Renal cortical epithelial cell (primary cell): ENCODE measurements at places on chromosomes 7 and 10.

DNA sequence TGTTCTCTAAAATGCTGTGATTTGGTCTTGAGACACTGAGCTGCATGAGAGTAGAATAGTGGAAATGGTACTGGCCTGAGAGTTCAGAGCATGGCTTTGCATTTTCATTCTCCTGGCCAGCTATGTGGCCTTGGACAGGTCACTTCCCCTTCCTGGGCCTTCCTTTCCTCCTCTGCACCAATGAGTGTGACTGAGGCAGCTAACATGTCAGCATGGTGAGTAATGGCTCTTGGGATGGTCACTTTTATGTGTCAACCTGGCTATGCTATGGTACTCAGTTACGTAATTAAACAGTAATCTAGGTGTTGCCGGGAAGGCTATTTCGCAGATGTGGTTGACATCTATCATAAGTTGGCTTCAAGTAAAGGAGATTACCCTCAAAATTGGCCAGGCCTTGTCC, 109.3 kb downstream of the RTKN2 start:
- no peak for DNase-seq

GRCh38 chr7:70734411-70734810, 397.5 kb upstream of the GALNT17 start:
- DNase-seq = no peak

DNA sequence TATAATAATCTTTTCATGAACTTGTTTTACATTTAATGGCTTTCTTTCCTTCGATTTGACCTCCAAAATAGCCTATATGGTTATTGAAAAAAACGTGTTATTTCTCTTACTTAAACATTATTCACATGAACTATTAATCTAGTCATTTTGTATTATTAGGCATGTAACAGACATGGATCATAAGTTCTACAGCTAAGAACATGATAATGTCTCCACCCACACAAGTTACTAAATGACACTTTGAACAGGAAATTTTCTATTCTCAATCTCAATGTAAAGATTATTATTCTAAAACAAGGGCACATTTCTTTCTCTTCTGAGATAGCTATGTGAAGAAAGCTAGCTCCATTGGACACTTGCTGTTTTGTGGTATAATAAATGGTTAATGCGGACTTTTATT, 10.0 kb downstream of the LAMB4 start:
- no peak for DNase-seq

- no peak for DNase-seq
Observed at GRCh38 chr10:70911386-70911785, 23.0 kb upstream of the PCBD1 start.

- peak; percentile 44 for DNase-seq
Observed at GRCh38 chr7:24665564-24666294, 91.5 kb downstream of the GSDME start.

DNA sequence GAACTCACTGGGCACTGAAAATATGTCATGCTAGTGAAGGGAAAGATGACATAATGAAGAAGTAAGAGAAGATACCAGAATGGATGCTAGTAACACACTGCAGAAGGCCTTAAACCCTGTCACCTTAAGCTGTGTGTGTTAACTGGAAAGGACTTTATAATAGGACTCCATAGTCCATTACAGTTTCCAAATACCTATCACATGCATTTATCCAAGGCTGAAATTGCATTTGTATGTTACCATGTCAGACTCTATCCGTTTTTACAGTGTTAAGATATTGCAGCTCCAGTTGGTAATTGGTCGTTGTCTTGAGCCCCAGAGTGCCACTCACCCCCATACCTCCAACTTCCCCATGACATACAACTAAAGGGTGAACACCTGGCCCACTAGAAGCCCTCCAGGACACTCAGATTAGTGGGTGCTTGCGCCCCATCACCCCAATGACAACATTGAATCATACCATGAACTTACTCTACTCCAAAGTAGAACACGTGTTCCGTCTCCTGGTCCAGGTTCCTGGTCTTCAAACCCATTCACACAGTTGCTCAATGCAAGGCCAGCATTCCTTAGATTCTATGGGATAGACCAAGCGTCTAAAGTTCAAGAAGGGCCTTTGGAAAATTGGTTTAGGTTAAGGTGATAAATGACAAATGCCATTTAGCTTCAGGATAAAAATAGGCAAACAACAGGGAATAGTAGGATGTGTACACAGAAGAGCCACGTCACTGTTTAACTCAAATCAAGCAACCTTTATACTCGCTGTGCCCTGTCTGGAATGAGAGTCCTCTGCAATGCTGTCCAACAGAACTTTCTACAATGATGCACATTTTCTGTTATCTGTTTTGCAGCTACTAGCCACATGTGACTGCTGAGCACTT, 2.1 kb upstream of the RAPGEF5 start:
- peak; percentile 16 for DNase-seq

- DNase-seq = no peak
Observed at GRCh38 chr7:5671046-5671445, 110.4 kb downstream of the RNF216 start.

- DNase-seq = peak; percentile 79
Observed at GRCh38 chr10:75612904-75613684, 181.7 kb downstream of the LRMDA start.

DNA sequence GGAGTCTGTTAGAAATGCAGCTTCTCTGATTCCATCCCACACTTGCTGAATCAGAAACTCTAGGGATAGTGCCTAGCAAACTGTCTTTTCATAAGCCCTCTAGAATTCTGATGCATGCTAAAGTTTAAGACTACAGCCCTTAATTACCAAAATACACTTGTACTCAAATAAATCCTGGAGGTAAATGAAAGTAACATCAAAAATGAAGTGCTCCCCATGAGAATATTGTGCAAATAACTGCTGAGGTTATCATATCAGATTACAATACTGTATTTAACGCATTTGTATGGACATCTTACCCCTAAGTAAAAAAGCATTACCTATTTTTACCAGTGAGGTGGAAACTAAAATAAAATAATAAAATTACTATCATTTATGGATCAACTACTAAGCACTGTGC, 104.7 kb downstream of the CHCHD3 start:
- no peak for DNase-seq

DNA sequence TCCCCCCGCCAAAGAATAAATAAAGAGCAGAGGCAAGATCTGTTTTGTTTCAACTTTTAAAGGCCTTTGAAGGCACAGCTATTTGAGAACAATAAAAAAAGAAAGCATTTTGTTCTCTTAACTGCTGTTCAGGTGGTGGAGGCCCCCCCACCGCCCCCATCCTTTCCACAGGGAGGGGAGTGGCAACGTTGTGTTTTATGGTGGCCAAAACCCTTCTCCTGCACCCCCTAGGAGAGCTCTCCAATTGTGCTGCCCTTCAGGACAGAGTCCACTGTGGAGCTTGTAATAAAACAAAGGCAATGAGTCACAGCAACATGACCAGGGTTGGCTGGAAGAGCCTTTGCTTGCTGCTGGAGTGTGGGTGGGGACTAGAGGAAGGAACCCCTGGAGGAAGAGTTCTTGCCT, 987.9 kb downstream of the KCNMA1 start:
- DNase-seq = peak; percentile 65

DNA sequence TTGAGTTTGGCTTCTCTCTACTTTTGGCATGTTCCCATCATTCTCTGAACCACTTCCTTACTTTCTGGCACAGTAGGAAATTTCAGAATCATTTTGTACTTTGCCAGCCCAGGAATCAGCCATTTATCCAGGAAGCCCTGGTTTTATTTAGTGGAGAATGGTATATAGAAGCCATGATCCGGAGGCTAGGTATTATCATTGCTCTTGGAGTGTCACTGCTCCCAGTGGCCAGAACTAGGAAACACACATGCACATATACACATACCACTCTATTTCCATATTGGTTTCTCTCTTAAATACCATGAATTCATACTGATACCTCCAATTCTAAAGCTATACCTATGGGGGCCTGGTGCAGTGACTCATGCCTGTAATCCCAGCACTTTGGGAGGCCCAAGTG, 36.3 kb downstream of the SUFU start:
- peak; percentile 31 for DNase-seq

GRCh38 chr7:6730343-6730633, 23.5 kb upstream of the ZNF12 start:
- DNase-seq = no peak

GRCh38 chr7:123417580-123417979, 116.8 kb downstream of the IQUB start:
- no peak for DNase-seq

DNA sequence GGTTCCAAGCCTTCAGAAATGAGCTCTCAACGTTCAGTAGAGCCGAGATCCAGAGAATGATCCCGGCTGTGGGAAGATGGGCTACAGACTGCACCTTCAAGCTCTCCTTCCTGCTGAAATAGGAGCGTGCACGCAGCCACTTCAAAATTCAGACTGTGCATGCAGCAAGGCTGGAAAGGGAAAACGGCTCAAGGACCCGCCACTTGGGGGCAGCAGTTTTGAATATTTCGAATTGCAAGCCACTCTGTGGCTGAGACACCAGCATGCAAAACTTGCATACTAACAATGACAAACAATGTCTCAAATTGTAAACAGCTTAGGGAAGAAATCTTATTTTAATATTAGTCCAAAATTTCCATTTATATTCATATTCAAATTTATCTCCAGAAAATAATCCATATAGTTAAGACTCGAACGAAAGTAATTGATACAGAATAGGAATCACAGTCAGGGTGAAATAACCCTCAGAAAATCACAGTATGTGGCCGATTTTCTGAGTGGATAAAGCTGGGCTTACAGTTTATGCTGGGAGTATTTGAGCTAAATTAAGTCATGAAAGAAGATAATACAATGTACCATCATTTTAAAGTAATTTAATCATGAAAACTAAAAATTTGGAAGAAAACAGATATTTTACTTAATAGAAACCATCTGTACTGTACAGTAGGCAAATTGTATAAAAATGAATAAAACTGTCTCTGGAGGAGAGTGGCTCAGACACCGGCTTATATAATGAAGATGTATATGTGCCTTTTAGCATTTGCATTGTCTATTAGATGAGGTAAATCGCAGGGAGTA, 137.9 kb upstream of the MKI67 start:
- peak; percentile 45 for DNase-seq

- no peak for DNase-seq
Observed at GRCh38 chr10:93447970-93448369, 34.2 kb downstream of the MYOF start.

- no peak for DNase-seq
Observed at GRCh38 chr7:115088893-115089292, 167.0 kb downstream of the MDFIC start.

GRCh38 chr10:114600057-114600456, 58.0 kb downstream of the ABLIM1 start:
- DNase-seq = no peak

DNA sequence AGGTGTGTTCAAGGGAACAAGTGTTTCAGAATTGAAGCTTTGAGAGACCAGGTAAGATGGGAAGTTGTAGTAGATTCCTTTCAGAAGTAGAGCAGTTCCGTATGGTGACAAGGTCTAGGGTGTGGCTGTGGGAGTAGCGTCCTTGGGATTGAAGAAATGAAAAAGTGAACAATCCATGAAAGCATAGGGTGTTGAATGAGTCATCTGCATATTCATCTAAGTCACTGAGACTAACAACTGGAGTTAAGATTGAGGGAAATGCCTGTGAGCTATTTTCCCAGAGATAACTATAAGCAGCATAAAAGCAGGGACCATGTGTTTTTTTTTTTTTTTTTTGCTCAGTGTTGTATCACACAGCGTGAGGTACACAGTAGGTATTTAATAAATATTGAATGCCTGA, 134.8 kb downstream of the PHTF2 start:
- peak; percentile 40 for DNase-seq

DNA sequence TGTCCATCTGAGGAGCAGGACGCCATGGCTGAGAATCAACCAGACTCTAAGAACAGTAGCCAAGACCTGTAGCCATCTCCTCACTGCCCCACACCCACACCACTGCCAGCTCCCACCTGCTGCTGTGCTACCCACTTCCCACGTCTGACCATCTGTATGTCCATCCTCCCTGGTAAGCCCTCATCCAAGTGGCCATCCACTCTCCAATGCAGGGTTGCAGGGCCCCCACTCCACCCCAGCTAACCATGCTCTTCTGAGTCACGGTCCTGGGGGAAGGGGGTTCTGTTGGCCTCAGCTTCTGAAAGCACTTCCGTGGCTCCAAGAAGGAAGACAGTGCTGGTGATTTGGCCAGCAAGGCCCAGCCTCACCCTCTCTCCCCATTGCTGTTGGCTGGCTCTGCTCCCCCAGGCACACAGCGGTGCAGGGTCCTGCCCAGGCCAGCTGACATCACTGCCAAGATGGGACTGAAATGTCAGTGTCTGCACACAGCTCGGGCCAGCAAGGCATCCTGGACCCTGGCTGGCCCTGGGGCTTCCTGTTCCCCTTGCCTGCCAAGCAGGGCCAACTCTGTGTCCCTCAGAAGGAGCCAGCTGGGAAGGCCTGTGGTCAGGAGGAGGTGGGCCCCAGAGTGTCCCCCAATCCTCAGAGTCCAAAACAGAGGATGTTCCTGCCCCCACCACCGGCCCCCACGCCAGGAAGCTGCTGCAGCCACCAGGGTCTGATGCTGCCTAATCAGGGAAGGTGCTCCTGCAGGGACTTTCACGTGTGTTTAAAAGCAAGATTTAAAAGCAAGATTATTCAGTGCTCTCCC, 17.5 kb downstream of the RASGEF1A start:
- DNase-seq = no peak

DNA sequence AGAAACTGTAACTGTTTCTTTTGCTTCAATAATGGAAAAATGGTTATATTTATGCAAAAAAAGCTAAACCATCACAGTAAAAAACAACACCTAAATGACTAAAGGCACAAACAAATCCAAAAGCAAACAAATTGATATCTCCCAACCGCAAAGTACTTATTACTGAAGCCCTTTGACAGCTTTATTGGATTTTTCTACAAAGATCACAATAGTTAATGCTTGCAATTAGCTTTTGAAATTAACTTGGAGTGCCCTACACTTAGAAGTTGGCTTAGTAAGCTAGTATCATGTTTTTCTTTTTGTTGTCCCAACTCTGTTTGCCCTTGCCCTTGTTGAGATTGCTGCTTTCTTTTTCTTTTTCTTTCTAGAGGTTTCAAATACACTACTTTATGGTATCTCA, 257.5 kb downstream of the INHBA start:
- DNase-seq = no peak

GRCh38 chr7:22582863-22583622, 83.1 kb upstream of the STEAP1B start:
- DNase-seq = peak; percentile 100

- no peak for DNase-seq
Observed at GRCh38 chr10:2547606-2548005, 519.7 kb upstream of the PFKP start.

GRCh38 chr7:46755120-46756034, 826.5 kb downstream of the TNS3 start:
- DNase-seq = no peak

DNA sequence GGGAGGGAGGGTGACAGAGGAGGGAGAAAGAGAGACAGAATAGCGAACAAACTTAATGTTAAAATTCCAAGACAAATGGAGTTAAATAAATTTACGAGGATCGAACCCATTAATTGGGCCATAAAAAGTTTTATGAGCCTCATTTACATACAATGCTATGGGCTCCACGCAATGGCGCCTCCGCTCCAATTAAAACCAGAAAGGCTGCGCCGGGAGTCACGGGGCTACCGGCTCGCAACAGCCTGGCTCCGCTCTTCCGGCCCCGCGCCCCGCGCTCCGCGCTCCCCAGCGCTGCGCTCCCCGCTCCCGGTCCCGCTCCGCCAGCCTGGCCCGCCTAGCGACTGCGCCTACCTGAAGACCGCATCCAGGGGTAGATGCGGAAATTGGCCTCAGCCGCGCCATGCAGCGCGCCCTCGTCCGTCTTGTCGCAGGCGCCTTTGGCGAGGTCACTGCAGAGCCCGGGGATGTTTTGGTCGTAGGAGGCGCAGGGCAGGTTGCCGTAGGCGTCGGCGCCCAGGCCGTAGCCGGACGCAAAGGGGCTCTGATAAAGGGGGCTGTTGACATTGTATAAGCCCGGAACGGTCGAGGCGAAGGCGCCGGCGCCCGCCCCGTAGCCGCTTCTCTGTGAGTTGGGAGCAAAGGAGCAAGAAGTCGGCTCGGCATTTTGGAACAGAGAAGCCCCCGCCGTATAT, 513 bp downstream of the HOXA7 start:
- DNase-seq = no peak
